ENCODE measurements at places on chromosomes 16 and 17. TPM values are rescaled to one million over a fixed set of nuclear protein-coding genes. Genes with fewer than 3 reads are reported as not detected.

GRCh38 chr17:8145811-8146210 lies 6.4 kb downstream of the PER1 start:
- no peak for DNase-seq

CCT6B gene
- 4.5 TPM for total RNA-seq

KLHL10 gene
- total RNA-seq, result not detected

- DNase-seq, result peak; percentile 97
Observed at GRCh38 chr16:14501331-14502255, 128.5 kb downstream of the PARN start.

GRCh38 chr17:74738051-74738996 lies 1.3 kb downstream of the RAB37 start:
- DNase-seq, result no peak

- DNase-seq, result no peak
Observed at GRCh38 chr16:70793851-70794502, 7.0 kb downstream of the VAC14 start.

DNA sequence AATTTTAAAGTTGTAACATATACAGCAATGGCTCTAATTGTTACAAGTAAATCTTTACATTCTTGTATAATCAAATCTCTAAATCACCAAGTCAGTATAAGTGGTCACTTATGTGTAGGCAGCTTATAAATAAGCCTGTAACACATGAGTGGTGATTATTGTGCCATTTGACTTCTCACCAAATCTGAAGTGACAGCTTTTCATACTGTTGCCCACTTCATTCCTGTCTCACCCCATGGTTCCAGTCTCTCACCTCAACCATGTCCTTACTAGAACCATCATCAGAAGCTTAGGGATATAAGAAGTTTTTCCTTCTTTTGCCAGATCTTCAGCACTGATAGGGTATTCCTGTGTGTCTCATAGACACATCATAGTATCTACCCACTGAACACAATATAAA lies 23.5 kb downstream of the TNRC6A start:
- no peak for DNase-seq

ANKRD40CL gene
- total RNA-seq, result not detected

DNA sequence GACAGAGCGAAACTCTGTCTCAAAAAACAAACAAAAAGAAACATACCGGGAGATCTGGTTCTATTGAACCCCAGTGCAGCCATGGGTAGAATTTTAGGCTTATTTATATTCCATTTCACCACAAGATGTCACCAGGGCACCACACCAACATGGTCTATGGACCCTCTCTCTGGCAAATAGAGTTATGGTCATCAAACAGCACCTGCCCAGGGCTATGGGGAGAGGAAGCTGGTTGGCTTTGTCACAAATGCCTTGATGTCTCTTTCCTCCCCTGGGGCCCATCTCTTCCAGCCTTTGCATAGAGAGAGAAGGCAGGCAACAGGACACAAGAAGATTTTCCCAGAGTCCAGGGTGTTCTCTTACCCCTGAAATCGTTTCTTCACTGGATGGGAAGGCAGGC lies 128.4 kb downstream of the WWOX start:
- DNase-seq, result no peak

DNA sequence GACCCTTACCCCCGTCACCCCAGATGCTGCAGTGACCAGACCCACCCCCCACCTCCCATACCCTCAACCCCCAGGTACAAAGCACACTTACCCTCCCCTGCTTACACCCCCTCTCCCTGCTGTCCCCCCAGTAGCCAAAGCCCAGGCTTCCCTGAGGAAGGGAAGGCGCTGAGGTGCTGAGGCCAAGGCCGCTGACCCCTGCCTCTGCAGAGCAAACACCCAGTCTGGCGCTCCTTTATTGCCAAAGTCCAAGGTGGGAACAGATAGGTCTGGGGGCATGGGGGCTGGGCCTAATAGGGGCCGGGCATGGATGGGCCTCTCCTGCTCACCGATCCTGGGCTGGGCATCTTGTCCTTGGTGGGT lies 683 bp downstream of the LCAT start:
- DNase-seq, result no peak

HOXB9 gene
- 8.3 TPM for total RNA-seq

DNA sequence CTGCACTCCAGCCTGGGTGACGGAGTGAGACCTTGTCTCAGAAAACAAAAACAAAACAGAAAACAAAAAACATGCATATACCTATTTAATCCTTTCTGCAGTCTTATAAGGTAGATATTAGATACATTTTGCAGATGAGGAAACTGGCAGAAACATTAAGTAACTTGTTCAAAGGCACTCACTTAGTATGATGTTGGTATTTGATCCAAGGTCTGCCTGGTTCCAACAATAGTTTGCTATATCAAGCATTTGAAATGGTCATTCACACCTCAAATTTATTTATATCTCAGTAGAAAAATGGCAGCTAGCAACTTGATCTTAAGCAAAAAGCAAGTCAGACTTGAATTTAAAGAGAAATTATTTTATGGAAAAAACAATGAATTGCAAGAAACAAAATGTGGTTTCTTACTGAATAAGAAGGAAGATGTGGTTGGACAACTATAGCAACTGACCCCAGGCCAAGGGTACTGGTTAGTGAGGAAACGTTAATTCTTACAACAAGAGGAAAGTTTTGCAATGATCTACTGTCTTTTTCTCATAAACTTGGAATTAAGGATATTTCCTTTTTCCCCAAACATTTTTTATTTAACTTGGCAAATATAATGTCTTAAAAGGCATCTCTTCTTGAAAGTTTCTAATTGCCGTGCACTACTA lies 19.7 kb downstream of the DHRS7B start:
- no peak for DNase-seq
